ENCODE measurements at places on chromosomes 6 and 20. TPM values are rescaled to one million over a fixed set of nuclear protein-coding genes. Genes with fewer than 3 reads are reported as not detected.

- no peaks in the 10 kb centered on the region for H3K4me1 ChIP-seq
- DNase-seq = no peak
- H3K27ac ChIP-seq = no peak overlapping the region
- H3K36me3 ChIP-seq = no peaks in the 10 kb centered on the region
Observed at GRCh38 chr6:50922579-50923525, 104.2 kb downstream of the TFAP2B start.

The REM1 gene
- 1.3 TPM for total RNA-seq

The KPNA5 gene
- total RNA-seq = 3.3 TPM

The DDO gene
- not detected for total RNA-seq

- H3K27me3 ChIP-seq = no peaks in the 10 kb centered on the region
- no peaks in the 10 kb centered on the region for H3K36me3 ChIP-seq
- DNase-seq = no peak
Observed at GRCh38 chr20:5090191-5090590, 29.6 kb downstream of the PCNA start.

The RPS18 gene
- total RNA-seq = 279 TPM

The LY6G6F gene
- total RNA-seq = not detected

DNA sequence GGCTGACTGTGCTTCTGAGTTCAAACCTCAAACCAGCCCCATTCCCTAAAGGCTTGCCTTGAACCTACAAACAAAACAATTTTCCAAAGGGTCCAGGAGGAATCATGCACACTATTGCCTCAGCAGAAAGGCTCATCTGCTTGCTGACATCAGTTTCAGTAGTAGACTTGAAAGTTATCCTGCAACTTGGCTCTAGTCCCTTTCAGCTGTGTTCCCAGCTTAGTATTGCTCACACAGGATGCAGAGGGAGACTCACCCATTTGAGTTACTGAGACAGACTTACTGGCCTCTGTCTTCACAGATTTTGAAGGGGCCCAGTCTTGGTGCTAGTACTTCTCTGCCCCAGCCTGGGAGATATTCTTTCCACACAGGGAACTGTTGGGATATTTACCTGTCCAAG lies 38.5 kb upstream of the TFB1M start:
- H3K27ac ChIP-seq = no peak overlapping the region
- no peaks in the 10 kb centered on the region for H3K36me3 ChIP-seq
- no peaks in the 10 kb centered on the region for H3K27me3 ChIP-seq
- no peak overlapping the region for H3K4me3 ChIP-seq
- no peaks in the 10 kb centered on the region for H3K4me1 ChIP-seq
- no peak for DNase-seq

The RAB23 gene
- total RNA-seq = 46.8 TPM

- no peak overlapping the region for H3K27ac ChIP-seq
- DNase-seq = peak; percentile 22
- no peaks in the 10 kb centered on the region for H3K36me3 ChIP-seq
- no peak overlapping the region for H3K4me3 ChIP-seq
- H3K27me3 ChIP-seq = no peaks in the 10 kb centered on the region
Observed at GRCh38 chr6:133130863-133131262, 110.3 kb upstream of the EYA4 start.

GRCh38 chr6:27312146-27312949 lies at the start of gene POM121L2:
Gene POM121L2 (minus strand): TSS chr6:27312273. CDS start chr6:27312170, 103 bp downstream.
- peak; percentile 89 for DNase-seq
- H3K4me3 ChIP-seq = peak within 1 kb of the TSS; percentile 41
- H3K27ac ChIP-seq = no peak within 1 kb of the TSS
- no peaks in the 10 kb centered on the region for H3K36me3 ChIP-seq
- H3K27me3 ChIP-seq = peaks cover 11% of the 10 kb centered on the region

- no peak overlapping the region for H3K4me3 ChIP-seq
- H3K27ac ChIP-seq = no peak overlapping the region
- no peaks in the 10 kb centered on the region for H3K36me3 ChIP-seq
- no peaks in the 10 kb centered on the region for H3K27me3 ChIP-seq
Observed at GRCh38 chr6:5461365-5461764, 200.1 kb downstream of the FARS2 start.

GRCh38 chr6:36826520-36827227 lies 12.6 kb downstream of the CPNE5 start:
- H3K27me3 ChIP-seq = no peaks in the 10 kb centered on the region
- H3K4me1 ChIP-seq = peaks cover 29% of the 10 kb centered on the region
- no peak overlapping the region for H3K4me3 ChIP-seq
- no peaks in the 10 kb centered on the region for H3K36me3 ChIP-seq
- no peak for DNase-seq
- H3K27ac ChIP-seq = peak overlapping the region; percentile 62

DNA sequence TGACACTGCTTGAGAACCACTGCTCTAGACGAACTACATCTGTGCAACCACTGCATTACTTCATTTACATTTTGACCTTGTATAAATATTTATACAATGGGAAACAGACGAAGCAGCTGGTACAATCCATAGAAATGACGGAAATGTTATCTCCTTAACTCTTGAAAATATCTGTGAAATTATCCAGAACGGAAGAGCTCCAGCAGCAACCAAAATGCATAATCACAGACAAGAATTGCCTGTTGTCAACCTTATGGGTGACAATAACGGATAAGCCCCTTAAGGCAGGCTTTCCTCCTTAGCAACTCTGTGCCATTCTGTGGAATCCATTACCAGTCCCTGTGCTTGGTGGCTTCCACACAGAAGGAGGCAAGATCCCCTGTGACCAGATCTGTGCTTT lies 115.4 kb downstream of the DTNBP1 start:
- no peaks in the 10 kb centered on the region for H3K36me3 ChIP-seq
- peaks cover 28% of the 10 kb centered on the region for H3K4me1 ChIP-seq

GRCh38 chr20:10987651-10988383 lies 314.0 kb upstream of the JAG1 start:
- no peaks in the 10 kb centered on the region for H3K36me3 ChIP-seq
- no peak overlapping the region for H3K4me3 ChIP-seq
- no peak overlapping the region for H3K27ac ChIP-seq
- no peak for DNase-seq

The ZNF512B gene
- 11.0 TPM for total RNA-seq

GRCh38 chr6:40166963-40167362 lies 232.7 kb upstream of the MOCS1 start:
- DNase-seq = no peak
- H3K4me3 ChIP-seq = no peak overlapping the region
- H3K27me3 ChIP-seq = peaks cover 12% of the 10 kb centered on the region
- H3K27ac ChIP-seq = no peak overlapping the region
- H3K36me3 ChIP-seq = no peaks in the 10 kb centered on the region
- no peaks in the 10 kb centered on the region for H3K4me1 ChIP-seq

- DNase-seq = no peak
- H3K4me1 ChIP-seq = no peaks in the 10 kb centered on the region
- H3K36me3 ChIP-seq = no peaks in the 10 kb centered on the region
- H3K4me3 ChIP-seq = no peak overlapping the region
- no peak overlapping the region for H3K27ac ChIP-seq
Observed at GRCh38 chr20:43534016-43534415, 24.8 kb upstream of the SGK2 start.

The SRMS gene
- 0.87 TPM for total RNA-seq

The LTA gene
- total RNA-seq = not detected

The PKIB gene
- 7.6 TPM for total RNA-seq

DNA sequence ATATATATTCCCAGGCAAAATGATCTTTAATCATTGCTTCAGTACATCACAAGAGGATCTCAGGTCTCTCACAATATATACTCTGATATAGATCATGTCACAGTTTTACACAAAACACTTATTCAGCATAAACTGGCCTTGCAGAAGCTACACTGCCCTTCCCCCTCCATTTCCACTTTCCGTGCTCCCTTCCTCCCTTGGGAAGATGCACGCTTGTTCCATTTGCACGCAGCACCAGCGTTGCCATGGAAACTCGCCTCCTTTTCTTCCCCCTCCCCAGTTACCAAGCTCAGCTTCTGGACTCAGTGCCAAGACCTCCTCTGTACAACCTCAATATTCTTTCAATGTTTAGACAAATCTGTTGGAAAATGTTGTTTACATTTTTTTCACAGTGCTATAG lies 154.6 kb downstream of the RFPL4B start:
- H3K36me3 ChIP-seq = no peaks in the 10 kb centered on the region
- no peak overlapping the region for H3K4me3 ChIP-seq
- no peaks in the 10 kb centered on the region for H3K27me3 ChIP-seq
- peaks cover 17% of the 10 kb centered on the region for H3K4me1 ChIP-seq

The BPIFA1 gene
- total RNA-seq = not detected

GRCh38 chr6:154605178-154605881 lies 94.8 kb upstream of the CNKSR3 start:
- no peak overlapping the region for H3K27ac ChIP-seq
- no peak overlapping the region for H3K4me3 ChIP-seq
- H3K4me1 ChIP-seq = no peaks in the 10 kb centered on the region
- H3K36me3 ChIP-seq = no peaks in the 10 kb centered on the region
- DNase-seq = no peak

DNA sequence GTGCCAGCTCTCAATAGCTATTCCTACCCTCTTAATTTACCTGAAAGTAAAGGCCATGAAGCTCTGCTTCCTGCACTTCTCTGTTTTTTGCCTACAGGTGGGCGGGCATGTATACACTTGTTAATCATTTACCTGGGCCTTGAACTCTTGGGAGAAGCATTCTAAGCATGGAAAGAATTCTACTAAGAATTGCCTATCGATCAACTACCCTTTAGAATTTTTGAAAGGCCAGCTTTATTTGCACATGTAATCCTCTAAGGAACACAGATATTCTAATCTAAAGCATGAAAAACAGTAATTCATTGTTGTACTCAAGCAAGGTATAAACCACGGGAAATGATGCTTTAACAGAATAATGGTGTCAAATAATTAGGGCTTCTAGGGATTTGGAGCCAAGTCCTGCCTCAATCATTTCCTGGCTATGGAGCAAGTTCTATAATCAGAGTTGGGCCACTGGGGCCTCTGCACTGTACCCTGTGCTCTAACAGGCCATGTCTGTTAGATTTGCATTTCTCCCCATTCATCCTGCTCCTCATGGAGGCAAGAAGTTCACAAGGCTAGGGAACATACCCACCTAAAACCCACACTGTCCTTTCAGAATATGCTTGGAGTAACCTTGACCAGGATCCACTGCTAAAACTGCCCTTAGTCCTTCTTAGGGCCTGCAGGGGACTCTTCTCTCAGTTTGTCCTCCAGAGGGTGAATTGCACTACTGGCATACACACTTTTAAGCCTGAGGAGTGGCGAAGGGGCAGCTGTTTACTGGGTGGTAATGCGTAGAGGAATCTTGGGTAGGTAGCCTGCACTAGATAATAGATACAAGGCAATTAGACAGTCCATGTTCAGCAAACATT lies 276.4 kb upstream of the JAG1 start:
- no peak overlapping the region for H3K27ac ChIP-seq
- peak; percentile 26 for DNase-seq
- H3K4me1 ChIP-seq = no peaks in the 10 kb centered on the region
- no peak overlapping the region for H3K4me3 ChIP-seq
- no peaks in the 10 kb centered on the region for H3K27me3 ChIP-seq
- H3K36me3 ChIP-seq = no peaks in the 10 kb centered on the region

The CALHM4 gene
- not detected for total RNA-seq

DNA sequence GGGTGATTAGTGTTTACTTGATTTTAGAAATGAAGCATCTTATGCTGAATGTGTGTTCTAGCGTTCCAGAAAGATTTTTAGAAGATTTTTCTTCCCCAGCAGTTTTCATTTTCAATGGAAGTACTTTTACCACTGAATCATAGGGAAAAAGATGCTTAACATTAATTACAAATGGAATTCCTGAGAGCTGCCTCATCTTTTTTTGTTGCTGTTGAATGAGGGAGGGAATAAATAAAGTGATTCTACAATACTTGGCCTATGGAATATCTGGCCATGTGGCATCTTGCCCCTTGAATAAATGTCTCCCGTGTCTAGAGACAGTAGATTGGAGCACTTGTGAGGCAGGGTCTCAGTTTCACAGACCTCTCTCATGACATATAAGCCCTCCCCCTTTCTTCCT lies 44.1 kb upstream of the SLC22A1 start:
- H3K4me3 ChIP-seq = no peak overlapping the region
- H3K36me3 ChIP-seq = peaks cover 100% of the 10 kb centered on the region
- no peak for DNase-seq
- no peak overlapping the region for H3K27ac ChIP-seq
- H3K27me3 ChIP-seq = no peaks in the 10 kb centered on the region
- no peaks in the 10 kb centered on the region for H3K4me1 ChIP-seq

DNA sequence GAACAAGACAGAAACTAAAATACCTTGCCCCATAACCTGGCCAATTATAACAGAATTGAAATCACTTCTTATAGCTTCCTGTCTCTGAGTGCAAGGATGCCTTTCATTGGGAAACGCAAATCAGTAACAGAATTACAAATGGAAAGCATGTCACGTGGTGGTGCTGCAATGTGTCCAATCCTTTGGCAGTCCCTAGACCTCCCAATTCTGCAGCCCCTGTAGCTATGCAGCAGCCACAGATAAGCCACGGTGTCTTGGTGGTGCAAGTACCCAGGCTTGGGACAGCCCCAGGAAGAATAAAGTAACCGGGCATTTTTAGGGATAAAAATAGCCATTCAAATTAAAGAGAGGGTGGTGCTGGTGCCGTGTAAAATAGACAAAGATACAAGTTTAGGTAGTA lies 134.6 kb upstream of the CCN2 start:
- DNase-seq = no peak
- no peaks in the 10 kb centered on the region for H3K27me3 ChIP-seq
- H3K36me3 ChIP-seq = no peaks in the 10 kb centered on the region
- H3K27ac ChIP-seq = peak overlapping the region; percentile 76

GRCh38 chr20:48690888-48691287 lies 136.9 kb downstream of the PREX1 start:
- H3K27me3 ChIP-seq = no peaks in the 10 kb centered on the region
- H3K4me1 ChIP-seq = peaks cover 19% of the 10 kb centered on the region
- no peak overlapping the region for H3K27ac ChIP-seq

- H3K27me3 ChIP-seq = no peaks in the 10 kb centered on the region
- peaks cover 56% of the 10 kb centered on the region for H3K4me1 ChIP-seq
- H3K4me3 ChIP-seq = no peak overlapping the region
- H3K27ac ChIP-seq = no peak overlapping the region
Observed at GRCh38 chr20:839015-839414, 5.5 kb downstream of the FAM110A start.

The OVOL2 gene
- 11.7 TPM for total RNA-seq

- DNase-seq = no peak
- no peaks in the 10 kb centered on the region for H3K36me3 ChIP-seq
- H3K4me1 ChIP-seq = no peaks in the 10 kb centered on the region
- H3K27me3 ChIP-seq = no peaks in the 10 kb centered on the region
- no peak overlapping the region for H3K4me3 ChIP-seq
Observed at GRCh38 chr20:9758752-9759151, 80.1 kb downstream of the PAK5 start.

GRCh38 chr6:42820512-42821340 lies 38.9 kb downstream of the BICRAL start:
- peak overlapping the region; percentile 68 for H3K27ac ChIP-seq
- H3K27me3 ChIP-seq = no peaks in the 10 kb centered on the region
- peaks cover 26% of the 10 kb centered on the region for H3K4me1 ChIP-seq
- DNase-seq = peak; percentile 28
- H3K36me3 ChIP-seq = peaks cover 38% of the 10 kb centered on the region
- H3K4me3 ChIP-seq = no peak overlapping the region
